ENCODE measurements at places on chromosomes 16 and 17.

GRCh38 chr16:82703871-82704768 is 77.4 kb downstream of the CDH13 start:
- DNase-seq: no peak

- no peak for DNase-seq
Measured at GRCh38 chr17:44010966-44011647, 3.7 kb downstream of the TMEM101 start.

DNA sequence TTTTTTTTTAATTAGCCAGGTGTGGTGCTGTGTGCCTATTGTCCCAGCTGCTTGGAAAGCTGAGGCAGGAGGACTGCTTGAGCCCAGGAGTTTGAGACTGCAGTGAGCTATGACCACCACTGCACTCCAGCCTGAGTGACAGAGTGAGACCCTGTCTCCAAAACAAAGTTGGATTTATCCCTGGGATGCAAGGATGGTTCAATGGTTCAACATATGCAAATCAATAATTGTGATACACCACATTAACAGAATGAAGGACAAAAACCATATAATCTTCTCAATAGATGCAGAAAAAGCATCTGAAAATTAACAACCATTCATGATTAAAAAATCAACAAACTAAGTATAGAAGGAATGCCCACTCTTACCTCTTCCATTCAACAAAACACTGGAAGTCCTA is 33.5 kb downstream of the CDR2 start:
- DNase-seq: no peak

DNA sequence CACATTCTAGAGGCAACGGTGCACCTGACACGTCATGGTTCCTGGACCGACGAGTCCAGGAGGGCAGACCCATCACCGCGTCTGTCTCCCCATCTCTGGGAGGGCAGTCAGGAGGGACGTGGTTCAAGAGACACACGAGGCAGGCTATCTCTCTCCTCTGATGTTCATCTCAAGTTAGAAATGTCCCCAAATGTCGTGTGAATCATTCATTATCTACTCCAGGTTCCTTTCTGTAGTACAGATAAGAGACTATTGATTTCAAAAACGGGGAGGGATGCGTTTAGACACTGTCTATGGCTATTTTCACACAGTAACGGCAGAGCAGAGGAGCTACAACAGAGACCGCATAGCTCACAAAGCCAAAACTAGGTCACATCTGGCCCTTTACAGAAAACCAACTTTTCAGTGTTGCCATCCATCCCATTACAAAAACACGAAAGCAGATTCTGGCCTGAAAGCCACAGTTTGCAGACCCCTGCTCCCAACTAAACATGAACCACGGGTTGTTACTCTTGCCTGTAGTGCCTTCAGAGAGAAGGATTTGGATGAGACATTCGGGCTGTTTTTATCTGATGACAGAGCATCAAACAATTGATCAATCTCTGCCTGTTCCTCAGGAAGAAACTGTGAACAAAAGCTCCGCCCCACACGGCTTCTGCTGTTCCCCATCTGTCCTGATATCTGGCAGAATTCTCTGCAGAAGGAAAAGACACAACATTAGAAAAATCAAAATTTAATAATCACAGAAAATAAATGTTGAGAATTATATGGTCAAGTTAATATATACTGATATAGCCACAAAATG is 6.8 kb downstream of the MEAK7 start:
- DNase-seq: no peak

- no peak for DNase-seq
Measured at GRCh38 chr16:19809693-19810092, 75.0 kb downstream of the GPRC5B start.

DNA sequence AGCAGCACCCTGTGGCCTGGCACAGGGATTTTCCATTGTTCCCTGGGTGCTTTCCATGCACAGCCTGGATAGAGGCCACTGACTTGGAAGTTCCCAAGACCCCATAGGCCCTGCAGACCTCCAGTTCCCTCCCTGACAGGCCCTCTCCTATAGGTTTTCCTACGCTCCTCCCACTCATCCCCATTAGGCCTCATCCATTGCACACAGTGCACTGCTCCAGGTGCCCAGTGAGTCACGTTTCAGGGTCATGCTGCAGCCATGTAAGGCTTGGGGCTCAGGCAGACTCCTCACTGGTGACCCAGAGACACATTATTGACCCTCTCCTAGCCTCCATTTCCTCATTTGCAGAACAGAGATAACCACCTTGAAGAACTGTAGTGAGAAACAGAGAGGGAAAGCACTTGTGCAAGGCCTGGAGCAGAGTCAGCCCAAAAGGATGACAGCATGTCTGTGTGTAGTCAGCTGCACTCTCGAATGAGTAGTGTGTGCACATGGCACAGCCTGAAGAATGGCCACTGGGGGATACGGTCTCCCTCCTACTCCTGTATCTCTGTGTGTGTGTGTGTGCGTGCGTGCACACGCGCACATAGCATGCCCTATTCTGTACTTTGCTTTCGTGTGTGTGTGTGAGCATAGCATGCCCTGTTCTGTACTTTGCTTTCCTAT is 26.8 kb downstream of the DRC3 start:
- no peak for DNase-seq

GRCh38 chr16:75097941-75098901 is 18.4 kb downstream of the LDHD start:
- DNase-seq: no peak

- no peak for DNase-seq
Measured at GRCh38 chr17:43663383-43663782, 1.7 kb upstream of the MEOX1 start.

DNA sequence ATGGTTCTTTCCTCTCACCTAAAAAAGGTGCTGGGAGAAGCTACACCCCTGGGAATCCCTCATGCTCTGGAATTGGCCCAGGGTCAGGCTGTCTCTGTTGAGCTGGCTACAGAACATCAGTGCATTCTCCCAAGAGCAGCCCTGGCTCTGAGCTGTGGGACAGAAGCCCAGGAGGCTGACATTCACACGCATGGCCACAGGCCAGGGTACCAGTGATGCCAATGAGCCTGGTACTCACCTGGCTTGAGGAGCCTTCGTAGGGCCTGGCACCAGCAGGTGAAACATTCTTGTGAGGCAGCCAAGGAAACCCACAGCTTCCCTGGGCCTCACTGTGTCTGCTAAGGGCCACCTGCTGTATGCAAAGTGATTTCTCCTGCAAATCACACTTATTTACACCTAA is 121.7 kb upstream of the CCL2 start:
- DNase-seq: no peak

DNA sequence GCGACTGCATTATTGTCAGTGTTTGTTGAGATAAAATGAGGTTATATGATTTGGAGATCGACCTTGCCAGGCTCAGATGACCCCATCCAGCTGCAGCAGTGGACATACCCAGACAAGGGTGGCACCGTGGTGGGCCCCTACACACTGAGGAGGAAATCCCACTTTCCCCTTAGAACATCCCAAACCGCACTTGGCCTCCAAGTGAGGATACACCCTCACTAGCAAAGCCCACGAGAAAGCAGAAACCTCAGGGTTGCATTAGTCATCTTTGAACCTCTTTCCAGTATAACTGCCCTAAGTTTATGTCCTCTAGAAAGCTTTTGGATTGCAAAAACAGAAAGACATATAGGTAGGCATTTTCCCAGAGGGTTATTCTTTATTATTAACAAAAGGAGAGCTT is 101.5 kb downstream of the CLEC16A start:
- no peak for DNase-seq

- no peak for DNase-seq
Measured at GRCh38 chr16:58046936-58047335, 21.4 kb downstream of the MMP15 start.

DNA sequence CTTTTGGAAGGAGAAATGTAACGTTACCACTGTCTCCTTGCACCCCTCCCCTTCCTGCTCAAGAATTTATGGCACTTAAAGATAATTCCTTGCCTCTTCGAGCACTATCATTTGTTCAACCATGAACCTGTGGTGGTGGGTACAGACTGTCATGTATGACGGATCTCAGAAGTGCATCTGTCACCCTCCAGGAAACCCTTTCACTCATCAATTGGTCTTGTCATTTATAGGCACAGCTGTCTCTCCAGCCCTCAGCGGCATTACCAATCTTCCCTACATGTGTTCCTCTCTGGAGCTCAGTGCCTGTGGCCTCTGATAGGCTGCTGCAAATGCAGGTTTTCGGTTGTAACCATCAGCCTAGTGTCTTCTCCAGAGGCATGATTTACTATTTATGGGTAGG is 15.0 kb downstream of the CNTNAP4 start:
- no peak for DNase-seq

DNA sequence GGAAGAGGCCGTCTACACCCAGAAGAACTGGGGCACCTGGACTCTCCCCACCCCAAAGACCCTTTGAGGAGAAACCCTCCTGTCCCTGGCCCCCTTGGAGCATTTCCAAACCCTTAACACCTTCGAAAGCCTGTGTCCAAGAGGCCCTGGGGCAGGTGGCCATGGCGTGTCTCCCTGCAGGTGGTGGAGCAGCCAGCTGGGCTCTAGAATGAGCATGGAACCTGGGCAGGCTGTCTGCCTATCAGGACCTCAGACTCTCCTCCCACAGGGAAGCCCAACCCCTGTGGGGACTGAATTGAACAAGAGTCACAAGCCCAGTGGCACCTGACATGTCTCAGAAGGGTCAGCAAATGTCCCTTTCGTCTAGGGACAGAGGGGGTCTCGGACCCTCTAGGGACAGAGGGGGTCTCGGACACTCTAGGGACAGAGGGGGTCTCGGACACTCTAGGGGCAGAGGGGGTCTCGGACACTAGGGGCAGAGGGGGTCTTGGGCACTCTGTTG is 8.4 kb downstream of the CBX4 start:
- DNase-seq: no peak

- DNase-seq: peak; percentile 80
Measured at GRCh38 chr17:17354560-17355349, 51.6 kb downstream of the NT5M start.

GRCh38 chr17:7147772-7148171 is 31.4 kb downstream of the ASGR1 start:
- no peak for DNase-seq

DNA sequence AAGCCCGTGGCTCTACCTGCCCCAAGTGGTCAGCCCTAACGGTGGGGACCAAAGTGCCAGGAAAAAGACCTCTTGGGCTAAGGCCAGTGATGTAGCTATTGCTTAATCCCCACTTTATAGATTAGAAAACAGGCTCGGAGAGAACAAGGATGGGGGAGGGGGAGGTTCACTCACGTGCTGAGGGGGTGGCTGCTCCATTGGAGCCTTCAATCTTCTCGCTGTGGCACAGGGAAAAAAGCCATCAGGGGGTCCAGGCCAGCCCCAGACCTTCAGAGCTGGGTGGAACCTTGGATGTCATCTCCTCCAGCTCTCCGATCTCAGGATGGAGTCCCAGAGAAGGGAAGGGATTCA is 45.9 kb downstream of the SRCIN1 start:
- no peak for DNase-seq

- no peak for DNase-seq
Measured at GRCh38 chr16:78127130-78127529, 27.7 kb downstream of the WWOX start.

GRCh38 chr16:71479420-71479819 is 9.7 kb downstream of the ZNF19 start:
- DNase-seq: no peak

- no peak for DNase-seq
Measured at GRCh38 chr16:84874553-84874952, 54.8 kb downstream of the CRISPLD2 start.

DNA sequence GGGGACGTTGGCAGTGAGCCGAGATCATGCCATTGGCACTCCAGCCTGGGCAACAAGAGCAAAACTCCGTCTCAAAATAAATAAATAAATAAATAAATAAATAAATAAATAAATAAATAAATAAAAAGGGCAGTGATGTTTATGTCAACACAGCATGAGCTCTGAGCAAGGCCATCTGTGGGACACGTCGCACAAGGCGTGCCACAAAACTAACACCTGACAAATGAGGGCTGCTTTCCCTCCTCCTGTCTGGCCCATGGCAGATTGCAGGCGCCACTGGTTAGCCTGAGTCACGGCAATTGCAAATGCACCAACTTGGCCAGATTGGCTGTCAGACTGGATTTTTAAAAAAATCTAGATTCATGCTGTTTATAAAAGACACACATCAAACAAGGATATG is 25.9 kb upstream of the SPNS3 start:
- no peak for DNase-seq

Data from H54 (cell line).